ENCODE measurements at places on chromosomes 6 and 20.

- DNase-seq = no peak
Observed at GRCh38 chr6:163329991-163330390, 84.5 kb upstream of the QKI start.

DNA sequence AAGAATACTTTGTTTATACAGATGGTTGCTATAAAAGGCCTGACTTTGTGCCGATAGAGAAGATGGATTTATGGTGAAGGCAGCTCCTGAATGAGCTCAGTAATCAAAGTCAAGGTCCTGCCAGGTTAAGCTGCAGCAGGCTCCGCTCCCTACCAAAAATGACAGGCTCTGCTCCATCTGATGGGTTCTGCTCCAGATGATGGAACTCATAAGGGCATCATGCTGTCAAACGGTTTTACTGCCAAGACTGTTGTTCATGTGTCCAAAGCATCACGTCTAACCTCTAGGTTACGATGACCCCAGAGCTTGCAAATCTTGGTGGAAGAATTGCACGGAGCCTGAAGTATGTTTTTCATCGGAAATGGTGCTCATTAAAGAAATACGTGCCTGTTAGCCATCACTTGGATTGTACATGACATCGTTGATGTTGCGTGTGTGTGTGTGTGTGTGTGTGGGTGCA lies 19.2 kb upstream of the PTGIS start:
- DNase-seq = no peak

- peak; percentile 49 for DNase-seq
Observed at GRCh38 chr6:4775494-4776130, 592 bp upstream of the CDYL start.

GRCh38 chr20:50717312-50717711 lies 14.1 kb upstream of the PARD6B start:
- DNase-seq = no peak

DNA sequence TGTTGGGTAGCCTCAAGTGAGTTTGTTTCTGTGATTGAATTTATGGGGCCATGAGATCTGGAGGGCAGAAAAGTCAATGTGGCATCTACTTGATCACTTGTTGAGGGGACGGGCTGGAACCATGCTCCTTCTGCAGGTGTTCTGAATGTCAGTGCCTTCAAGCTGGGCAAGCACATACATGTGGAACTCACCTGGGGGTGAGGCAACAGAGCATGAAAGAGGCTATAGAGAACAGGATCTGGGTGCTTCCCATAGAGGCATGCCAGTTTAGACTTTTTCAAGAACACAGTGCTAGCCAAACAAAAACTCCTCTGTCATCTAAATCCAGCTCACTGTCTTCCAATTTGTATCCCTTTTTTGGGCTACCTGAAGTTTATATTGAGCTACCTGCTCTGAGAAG lies 77.8 kb upstream of the SLC35B3 start:
- no peak for DNase-seq

- DNase-seq = no peak
Observed at GRCh38 chr20:48818031-48818370, 9.8 kb downstream of the PREX1 start.

GRCh38 chr6:14380901-14381828 lies 263.6 kb downstream of the CD83 start:
- DNase-seq = no peak

- DNase-seq = no peak
Observed at GRCh38 chr20:49646126-49646525, 67.6 kb downstream of the B4GALT5 start.

DNA sequence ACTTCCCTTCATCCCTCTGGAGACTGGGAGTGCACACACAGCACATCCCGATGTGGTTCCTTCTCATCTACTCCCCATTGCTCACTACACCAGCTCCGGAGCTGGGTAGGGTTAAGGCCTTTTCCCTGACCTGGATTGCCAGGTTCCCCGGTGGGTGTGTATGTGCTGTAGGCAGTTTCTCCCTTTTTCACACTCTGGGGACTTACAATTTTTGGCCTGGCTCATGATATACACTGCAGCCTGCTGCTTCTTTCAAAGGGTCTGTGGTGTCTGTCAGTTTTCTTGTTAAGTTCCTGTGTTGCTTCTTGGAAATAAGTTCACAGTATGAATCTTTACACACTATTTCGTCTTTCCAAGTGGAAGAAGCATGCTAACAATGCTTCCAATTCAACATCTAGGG lies 405.5 kb downstream of the UTRN start:
- DNase-seq = no peak

- no peak for DNase-seq
Observed at GRCh38 chr6:16048221-16048620, 80.7 kb upstream of the MYLIP start.

DNA sequence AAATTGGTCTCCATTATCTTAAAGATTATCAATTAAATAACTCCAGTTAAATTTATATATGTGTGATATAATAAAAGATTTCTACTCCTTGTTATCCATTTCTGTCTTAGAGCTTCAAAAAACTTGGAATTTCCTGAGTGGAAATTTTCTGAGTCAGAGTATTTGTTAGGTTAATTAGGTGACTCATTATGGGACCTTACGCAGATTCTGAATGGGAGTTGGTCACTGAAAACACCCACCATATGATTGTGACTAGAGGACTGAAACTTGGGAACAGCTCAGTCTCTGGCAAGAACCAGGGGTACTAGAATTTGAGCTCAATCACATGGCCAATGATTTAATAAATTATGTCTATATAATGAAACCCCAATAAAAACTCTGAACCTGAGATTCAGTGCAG lies 125.4 kb upstream of the HMGCLL1 start:
- DNase-seq = no peak

GRCh38 chr6:79250107-79250514 lies 15.6 kb upstream of the HMGN3 start:
- DNase-seq = peak; percentile 13

Measured in HEK293T (cell line).